ENCODE measurements at places on chromosomes 7 and 10.

- DNase-seq, result no peak
Observed at GRCh38 chr7:105141068-105141467, 127.1 kb downstream of the KMT2E start.

- no peak for DNase-seq
Observed at GRCh38 chr7:111867348-111867931, 305.1 kb upstream of the IMMP2L start.

DNA sequence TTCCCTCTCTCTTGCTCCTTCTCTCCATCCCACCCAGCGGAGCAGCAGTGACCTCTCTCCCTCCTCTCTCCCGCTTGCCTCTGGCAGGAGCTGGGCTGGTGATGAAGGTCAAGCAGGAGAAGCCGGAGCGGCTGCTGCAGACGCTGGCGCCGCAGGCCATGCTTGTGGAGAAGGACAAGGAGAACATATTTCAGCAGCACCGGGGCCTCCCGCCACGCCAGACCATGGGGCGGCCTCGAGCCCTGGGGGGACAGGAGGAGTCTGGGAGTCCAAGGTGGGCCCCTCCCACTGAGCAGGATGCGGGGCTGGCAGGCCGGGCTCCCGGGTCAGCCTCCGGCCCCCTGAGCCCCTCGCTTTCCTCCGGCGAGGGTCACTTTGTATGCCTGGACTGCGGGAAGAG is 17.3 kb downstream of the ZNF775 start:
- DNase-seq, result no peak

DNA sequence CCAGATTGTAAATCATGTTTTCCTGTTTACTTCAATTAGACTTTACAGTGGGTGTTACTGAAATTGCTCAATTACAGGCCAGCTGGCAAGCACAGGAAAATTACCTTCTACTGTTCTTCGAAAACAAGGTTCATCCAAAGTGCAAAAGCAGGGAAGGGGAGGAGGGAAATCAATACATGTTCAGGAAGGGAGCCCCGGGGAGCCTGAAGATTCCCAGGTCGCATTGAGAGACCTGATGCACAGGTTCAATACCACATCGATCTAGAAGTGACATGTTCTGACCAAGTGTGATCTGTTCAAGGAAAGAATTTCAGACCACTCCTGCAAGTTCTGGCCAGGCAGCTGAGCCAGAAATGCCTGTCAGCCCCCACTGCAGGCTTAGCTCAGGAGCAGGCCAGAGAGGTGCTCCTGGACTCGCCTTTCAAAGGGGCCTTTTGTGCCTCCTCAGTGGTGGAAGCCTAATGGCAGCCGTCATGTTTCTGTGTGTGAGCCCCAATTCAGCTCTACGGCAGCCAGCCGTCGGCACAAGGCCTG is 35.9 kb downstream of the FAM53B start:
- no peak for DNase-seq

- no peak for DNase-seq
Observed at GRCh38 chr7:135158874-135159273, 11.0 kb downstream of the TMEM140 start.

DNA sequence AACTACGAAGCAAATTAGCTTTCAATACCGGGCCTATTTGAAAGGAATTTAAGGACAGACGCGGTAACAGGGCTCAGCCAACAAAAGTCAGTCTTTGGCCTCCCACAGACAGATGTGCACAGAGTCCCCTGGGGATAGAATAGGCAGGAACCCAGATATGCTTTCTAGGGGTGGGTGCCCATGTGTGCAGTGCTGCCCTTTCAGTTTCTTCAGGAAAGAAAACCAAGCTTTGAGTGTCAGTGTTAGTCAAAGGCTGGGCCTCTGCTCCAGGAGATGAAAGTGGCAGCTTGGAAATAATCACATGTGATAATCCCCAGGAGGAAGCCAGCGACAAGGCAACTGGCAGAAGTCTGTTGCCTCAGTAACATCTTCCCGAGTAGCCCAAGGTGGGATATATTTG is 43.8 kb upstream of the CSTF2T start:
- DNase-seq, result no peak

Data from left hindlimb (tissue), 1 donor.